ENCODE measurements at places on chromosomes 13 and 19.
A peak's percentile ranks its signal among the peaks of the same experiment; 100 is the strongest.

- DNase-seq: no peak
Observed at GRCh38 chr13:43405457-43405856, 381.3 kb downstream of the ENOX1 start.

GRCh38 chr13:66446413-66446812 is 783.7 kb downstream of the PCDH9 start:
- DNase-seq: no peak

DNA sequence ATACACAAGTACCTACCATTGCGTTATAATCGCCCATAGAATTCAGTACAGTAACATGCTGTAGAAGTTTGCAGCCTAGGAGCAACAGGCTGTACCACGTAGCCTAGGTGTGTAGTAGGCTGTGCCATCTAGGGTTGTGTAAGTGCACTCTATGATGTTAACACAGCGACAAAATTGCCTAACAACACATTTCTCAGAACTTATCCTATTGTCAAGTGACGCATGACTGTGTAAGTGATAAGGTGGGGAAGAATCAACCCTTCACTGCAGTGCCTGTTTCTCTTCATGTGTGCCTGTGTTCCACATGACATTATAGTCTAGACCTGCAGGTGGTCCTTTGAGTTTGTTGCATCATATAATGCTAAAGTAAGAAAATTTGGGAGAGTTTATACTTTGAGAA is 94.0 kb downstream of the PCDH9 start:
- DNase-seq: no peak

- DNase-seq: no peak
Observed at GRCh38 chr13:96080676-96081075, 9.2 kb upstream of the HS6ST3 start.

DNA sequence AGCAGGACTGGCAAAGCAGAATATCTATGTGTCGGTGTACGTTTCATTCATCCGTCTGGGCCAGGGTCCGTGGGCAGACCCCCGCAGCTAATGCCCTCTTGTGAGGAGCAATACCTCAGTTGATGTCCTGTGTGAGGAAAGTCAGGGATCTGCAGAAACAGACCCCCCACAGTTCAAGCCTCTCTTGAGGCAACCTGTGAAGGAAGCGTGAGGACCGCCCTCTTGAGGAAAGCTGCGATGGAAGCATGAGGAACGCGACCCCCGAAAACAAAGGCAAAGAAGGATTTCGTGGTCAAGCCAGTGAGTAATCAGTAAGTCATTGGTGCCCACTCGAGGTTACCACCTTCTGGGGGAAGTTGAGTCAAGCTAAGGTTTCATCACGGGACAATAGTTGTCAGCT is 20.9 kb upstream of the ZNF83 start:
- DNase-seq: no peak

DNA sequence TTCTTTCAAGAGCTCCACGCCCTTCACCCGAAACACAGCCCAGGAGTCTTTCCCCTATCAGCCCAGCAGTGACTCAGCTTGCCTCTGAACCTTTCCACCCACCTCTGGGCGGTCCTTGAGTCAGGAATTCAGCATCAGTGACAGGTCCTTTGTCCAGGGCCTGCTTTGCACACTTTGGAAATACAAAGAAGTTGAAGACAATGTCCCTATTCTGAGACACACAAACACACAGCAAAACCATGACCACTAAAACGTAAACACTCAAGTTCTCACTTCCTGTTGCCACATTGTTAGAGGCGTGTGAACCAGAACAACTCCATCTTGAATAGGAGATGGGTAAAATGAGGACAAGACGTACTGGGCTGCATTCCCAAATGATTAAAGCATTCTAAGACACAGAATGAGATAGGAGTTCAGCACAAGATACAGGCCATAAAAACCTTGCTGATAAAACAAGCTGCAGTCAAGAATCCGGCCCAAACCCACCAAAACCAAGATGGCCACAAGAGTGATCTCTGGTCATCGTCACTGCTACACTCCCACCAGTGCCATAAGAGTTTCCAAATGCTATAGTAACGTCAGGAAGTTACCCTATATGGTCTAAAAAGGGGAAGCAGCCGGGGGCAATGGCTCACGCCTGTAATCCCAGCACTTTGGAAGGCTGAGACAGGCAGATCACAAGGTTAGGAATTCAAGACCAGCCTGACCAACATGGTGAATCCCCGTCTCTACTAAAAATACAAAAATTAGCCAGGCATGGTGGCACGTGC is 49.2 kb upstream of the ATP12A start:
- no peak for DNase-seq

- no peak for DNase-seq
Observed at GRCh38 chr13:95289020-95289444, 12.2 kb downstream of the ABCC4 start.

DNA sequence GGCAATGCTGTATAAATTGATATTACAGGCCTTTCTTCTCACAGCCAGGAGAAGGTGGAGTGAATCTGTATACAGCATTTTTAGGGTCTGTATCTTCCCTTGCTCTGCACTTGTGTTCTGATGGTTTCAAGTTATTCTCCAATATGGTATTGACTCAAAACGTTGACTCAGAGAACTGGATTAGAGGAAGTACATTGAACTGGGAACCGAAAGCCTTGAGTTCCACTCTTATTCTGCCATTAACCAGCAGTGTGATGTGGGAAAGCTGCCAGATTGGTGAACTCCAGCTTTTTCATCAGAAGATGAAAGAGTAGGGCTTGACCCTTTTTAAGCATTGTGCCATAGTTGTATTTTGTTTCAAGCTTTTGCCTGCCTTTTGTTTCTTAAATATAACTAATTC is 167.7 kb downstream of the SPRY2 start:
- DNase-seq: no peak

DNA sequence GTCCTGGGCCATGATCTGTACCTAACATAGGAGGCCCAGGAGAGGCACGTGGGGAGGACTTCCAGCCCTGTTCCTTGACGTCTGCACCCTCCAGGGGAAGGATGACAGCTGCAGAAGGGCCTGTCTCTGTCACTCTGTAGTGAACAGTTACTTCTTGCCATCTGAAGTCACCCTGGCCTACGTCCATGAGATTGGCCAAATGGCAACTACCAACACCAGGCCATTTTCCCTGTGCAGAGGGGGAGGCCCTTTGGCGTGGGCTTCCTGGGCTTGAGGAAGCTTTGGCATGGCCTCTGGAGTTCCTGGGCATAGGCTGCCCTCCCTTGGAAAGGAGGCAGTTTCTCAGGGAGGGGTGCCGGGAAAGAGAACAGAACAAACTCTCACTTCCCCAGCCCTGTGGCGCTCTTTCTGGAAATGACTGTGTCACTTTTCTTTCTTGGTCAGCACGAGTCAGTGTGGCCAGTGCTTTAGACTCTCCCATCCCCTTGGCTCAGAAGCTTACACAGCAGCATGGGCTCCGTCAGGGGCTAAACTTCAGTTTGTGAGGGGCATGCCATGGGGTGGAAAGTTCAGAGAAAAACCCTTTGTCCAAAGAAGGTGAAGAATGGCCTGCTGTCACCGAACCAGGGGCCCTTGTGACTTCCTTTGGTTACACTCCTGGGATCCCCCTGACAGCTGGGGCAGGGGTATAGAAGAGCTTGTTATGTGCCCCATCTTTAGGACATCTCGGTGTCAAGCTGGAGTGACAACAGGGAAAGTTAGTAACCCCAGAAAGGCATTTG is 5.3 kb downstream of the CARM1 start:
- no peak for DNase-seq

DNA sequence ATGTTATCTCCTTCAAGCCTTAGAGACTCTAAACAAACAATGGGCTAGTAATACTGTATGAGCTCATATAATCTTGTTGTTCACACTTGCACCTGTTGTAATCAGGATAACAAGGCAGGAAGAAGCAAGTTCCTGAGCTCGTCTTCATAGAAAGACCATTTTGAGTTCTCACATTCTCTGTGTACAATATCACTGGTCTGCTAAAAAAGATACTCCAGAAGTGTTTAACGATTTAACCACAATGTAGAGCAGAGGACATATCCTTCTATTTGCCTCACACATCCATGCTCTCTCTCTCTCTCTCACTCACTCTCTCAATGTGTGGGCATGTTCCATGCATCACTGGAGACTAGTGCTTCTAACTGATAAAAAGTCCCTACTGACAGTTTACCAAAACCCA is 122.9 kb downstream of the MIPEP start:
- no peak for DNase-seq

DNA sequence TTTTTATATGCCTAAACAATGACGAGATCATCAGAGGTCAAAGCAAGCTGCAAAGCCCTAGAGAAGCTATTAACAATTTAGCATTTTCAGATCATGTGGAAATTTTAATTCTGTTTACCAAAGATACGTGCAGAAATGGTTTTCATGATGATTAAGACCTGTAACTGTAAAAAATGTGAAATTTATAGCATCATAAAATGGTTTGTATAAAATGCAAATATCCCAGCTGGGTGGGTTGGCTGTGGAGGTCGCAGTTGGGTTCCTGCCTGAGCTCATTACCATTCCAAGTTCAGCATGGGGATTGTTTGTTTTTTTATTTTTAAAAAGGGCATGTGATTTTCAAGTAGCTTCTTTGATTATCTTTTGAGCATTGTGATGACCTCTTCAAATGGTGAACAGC is 47.9 kb upstream of the SIAH3 start:
- no peak for DNase-seq

- no peak for DNase-seq
Observed at GRCh38 chr13:108924134-108924533, 294.7 kb downstream of the MYO16 start.

- DNase-seq: no peak
Observed at GRCh38 chr19:51135986-51136762, 5.9 kb upstream of the SIGLEC7 start.

GRCh38 chr13:31092646-31093045 is 69.1 kb downstream of the HSPH1 start:
- no peak for DNase-seq

DNA sequence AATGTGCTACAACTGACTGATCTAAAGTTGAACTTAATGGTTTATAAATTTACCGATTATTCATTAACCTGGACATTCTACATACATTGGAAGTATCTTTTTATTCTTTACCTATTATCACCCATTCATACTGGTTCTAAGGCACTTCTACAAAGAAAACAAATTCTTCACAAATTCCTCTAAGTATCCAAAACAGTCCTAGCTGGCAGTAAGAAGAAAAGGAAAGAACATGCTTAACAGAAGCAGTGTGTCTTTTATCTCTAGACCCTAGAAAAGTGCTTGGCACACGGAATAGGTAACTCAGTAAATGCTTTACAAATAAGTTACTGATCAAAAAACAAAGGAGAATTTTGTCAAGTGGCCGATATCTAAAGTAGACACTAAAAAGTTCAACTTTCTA is 32.8 kb downstream of the TSC22D1 start:
- no peak for DNase-seq

DNA sequence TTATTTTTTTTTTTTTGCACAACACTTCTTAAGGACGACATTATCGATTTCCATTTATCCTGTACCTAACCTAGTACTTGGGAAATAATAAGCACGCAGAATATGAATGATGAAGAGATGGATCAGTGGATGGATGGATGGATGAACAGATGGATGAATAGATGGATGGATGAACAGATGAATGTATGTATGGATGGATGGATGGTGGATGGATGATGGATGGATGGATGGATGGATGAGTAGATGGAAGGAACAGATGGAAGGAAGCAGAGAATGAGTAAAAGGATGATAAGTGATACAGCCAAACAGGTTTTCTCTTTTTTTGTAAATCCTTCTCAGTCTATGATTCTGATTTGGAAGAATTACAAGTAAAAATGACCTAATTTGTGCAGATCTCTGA is 166.9 kb downstream of the COL4A1 start:
- no peak for DNase-seq

DNA sequence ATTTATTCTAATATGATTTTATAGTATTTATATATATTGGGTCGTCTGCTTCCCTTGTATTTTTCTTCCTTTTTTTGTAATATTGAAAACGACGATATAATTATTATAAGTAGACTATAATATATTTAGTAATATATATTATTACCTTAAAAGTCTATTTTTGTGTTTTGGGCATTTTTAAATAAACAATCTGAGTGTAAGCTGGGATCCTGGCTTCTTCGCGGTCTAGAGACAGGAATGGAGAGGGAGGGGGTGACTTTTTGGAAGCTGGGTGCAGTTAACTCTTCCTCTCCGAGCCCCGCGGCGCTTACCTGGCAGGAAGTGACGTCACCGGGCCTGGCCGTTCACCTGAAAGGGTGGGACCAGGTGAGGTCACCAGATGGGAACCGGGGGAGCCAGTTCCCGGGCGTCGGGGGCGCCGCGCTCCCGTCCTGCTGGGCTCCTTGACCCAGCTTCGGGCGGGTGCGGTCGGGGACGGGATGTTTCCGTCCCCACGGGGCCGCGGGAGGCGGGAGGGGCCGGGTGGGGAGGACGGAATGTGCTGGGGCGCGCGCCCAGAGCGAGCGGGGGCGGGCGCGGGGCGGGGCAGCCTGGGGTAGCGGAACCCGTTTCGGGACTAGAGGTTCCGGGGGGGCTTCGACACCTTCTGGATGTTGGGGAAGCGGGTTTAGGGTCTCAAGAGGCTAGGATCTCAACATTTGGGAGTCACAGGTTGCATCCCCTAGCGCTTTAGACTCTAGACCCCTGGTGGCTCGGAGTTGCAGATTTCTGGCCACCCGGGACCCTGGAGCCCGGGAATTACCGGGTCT is 2.8 kb downstream of the ZFP36 start:
- DNase-seq: peak; percentile 98

DNA sequence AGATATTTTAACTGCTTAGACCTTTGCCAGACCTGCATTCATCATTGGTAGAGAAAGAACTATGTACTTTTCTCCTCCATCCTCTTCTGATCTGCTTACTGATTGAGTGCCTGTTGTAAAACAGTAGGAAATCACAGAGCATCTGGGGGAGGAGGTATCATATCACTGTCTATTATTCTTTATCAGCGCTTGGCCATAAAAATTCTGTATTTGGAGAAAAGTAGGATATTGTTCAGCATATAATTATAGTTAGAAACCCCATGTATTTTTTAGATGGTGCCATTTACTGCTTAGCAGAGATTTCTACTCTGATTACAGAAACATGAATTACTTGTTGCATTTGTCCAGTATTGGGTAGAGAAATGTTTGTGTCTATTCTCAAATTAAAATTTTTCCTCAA is 62.4 kb downstream of the URI1 start:
- no peak for DNase-seq

DNA sequence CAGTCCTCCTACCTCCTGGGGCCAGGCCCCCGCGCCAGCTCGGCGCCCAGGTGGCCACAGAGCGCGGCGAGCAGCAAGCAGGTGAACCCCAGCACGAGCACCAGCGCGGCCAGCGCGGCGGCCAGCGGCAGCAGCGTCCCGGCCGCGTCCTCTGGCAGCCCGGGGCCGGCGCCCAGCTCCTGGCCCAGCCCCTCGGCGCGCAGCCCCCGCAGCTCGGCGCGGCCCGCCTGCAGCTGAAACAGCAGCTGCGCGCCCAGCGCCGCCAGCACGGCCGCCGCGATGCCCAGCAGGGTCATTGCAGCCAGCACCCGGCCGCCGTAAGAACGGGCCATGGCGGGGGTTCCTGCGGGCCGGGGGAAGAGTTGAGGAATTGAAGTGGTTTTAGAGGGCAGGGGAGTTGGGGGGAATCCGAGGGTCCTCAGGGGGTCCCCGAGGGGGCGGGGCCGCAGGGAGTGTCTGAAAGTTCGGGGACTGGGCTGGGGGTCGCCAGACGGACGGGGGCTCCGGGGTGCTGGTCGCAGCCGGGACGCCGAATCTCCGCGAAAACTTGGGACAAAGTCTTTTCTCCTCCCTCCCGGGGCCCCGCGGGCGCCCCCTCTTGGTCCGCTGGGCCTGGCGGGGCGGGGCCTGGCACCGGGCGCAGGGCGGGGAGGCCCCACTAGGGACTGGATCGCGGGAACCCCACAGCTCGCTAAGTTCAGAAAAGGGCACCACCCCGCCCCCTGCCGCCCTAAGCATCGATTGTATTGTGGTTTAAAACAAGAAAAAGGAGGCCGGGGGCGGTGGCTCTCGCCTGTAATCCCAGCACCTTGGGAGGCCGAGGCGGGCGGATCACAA is at the start of gene TMEM221:
Gene TMEM221, minus strand, starts transcription at position 538 of the 837 bp plus-strand sequence. Its CDS starts 206 bp downstream, at position 332.
- DNase-seq: peak; percentile 76
